ENCODE measurements at places on chromosomes 1 and 21.
A peak's percentile ranks its signal among the peaks of the same experiment; 100 is the strongest.

DNA sequence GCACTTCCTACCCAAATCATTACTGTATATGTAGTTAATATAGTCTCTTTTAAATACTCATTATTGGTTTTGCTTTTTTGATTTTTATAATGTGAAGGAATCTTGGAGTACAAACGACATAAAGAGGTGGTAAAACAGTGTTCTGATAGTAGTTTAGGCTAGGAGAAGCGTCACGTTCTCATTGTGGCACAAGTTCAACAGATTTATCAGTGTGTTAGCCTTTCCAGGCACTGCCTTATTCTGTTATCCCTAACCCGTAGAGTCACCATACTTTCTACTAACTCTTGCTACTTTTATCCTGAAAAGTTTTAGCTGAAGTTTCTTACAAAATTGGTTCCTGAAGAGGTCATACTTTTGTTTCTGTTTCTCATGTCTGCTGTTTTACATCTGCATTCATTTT lies 174.6 kb upstream of the CACYBP start:
- no peak for DNase-seq

- no peak for DNase-seq
These were observed 10.1 kb downstream of the VANGL2 start for GRCh38 chr1:160410406-160411005.

DNA sequence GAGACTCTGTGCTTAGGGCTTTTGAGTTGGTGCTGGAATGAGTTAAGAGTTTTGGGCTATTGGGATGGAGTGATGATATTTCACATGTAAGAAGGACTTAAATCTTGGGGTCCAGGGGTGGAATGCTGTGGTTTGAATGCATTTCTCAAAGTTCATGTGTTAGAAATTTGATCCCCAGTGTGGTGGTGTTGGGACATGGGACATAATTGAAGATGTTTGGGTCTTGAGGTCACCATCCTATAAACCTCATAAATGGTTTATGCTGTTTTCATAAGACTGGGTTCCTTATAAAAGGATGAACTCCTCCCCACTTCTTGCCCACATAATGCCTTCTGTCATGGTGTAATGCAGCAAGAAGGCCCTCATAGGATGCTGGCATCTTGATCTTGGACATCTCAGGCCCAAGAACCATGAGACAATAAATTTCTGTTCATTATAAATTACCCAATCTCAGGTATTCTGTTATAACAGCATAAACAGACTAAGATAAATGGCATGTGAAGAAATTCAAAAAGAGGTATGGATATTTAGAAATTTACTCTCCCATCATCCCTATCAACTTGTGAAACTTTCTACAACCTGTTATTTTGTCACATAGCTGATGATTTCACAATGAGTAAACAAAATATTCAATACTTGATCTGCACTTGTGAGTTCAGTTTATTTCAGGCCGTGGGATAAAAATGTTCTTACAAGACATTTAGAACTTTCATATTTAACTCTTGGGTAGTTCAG lies 48.0 kb upstream of the NEK7 start:
- DNase-seq: no peak

DNA sequence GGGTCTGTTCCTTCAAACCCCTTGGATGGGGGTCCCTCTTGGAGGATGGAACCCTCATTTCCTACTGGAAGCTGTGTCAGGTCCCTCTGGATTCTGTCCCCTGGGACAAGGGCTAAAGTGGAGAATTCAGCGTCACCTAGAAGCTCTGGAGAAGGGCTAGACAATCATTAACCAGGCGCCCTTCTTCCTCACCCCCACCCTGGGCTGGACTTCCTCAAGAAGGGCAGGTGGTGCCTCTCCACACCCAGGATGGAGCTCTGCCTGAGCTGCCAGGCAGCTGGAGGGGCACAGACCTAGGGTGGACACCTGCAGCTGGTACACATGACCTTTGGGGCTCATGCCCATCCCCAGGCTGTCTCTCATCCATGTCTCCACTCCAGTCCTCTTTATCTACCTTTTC lies 3.6 kb downstream of the CELF3 start:
- DNase-seq: no peak

DNA sequence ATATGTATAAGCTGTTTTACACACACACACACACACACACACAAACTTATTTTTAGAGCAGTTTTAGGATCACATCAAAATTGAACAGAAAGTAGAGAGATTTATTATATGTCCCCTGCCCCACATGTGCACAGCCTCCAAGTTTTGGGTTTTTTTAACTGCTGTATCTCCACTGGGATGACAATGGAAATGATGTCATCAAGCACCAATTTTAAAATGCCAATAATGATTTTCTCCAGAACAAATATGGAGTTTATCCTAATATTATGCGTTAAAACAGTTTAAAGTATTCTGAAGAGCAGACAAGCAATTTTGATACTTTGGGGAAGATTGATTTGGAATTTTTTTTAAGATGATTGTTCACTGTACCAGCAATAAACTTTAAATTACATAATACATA lies 56.7 kb downstream of the GFI1 start:
- no peak for DNase-seq

GRCh38 chr1:117630423-117630998 lies 24.7 kb downstream of the TENT5C start:
- DNase-seq: no peak

GRCh38 chr1:41618066-41618825 lies 133.8 kb upstream of the EDN2 start:
- no peak for DNase-seq

- DNase-seq: peak; percentile 63
These were observed 54.3 kb upstream of the HNRNPU start for GRCh38 chr1:244918421-244919319.

Measured in urothelium cell line (cell line).